NCI-H460 (cell line): ENCODE measurements at places on chromosomes 7 and 10. TPM values are rescaled to one million over a fixed set of nuclear protein-coding genes. Genes with fewer than 3 reads are reported as not detected.

TFR2 gene
- total RNA-seq: 1.4 and 3.8 TPM in 2 replicates

TRIL gene
- 0.05 and 0.12 TPM in 2 replicates for total RNA-seq

CPA2 gene
- 0.59 and 0.75 TPM in 2 replicates for total RNA-seq

TRIM24 gene
- total RNA-seq: 10.6 and 12.0 TPM in 2 replicates

FASTK gene
- total RNA-seq: 63.4 and 77.1 TPM in 2 replicates

LBX1 gene
- 0.10 and 0.12 TPM in 2 replicates for total RNA-seq

PDSS1 gene
- 14.4 and 16.2 TPM in 2 replicates for total RNA-seq

LANCL2 gene
- 2.8 and 4.6 TPM in 2 replicates for total RNA-seq
